ENCODE measurements at places on chromosomes 6 and 20.

DNA sequence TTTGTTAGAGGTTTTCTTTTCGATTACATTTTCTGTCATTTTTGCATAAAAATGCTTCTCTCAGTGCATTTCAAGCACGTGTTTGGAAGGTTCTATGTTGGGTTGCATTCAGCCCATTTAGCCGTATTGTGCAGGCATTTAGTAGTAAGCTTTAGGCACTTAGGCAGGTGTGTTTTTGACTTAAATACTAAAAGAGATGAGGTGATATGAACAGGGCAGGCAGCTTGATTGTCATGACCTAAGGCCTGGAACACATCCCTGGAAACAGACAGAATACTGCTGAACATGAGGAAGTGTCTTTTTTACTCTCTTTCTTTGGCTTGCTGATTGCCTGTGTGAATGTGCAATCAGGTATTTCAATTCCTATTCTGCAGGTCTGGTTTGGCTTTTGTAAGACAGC is 610.5 kb upstream of the MAN1A1 start:
- DNase-seq: no peak

DNA sequence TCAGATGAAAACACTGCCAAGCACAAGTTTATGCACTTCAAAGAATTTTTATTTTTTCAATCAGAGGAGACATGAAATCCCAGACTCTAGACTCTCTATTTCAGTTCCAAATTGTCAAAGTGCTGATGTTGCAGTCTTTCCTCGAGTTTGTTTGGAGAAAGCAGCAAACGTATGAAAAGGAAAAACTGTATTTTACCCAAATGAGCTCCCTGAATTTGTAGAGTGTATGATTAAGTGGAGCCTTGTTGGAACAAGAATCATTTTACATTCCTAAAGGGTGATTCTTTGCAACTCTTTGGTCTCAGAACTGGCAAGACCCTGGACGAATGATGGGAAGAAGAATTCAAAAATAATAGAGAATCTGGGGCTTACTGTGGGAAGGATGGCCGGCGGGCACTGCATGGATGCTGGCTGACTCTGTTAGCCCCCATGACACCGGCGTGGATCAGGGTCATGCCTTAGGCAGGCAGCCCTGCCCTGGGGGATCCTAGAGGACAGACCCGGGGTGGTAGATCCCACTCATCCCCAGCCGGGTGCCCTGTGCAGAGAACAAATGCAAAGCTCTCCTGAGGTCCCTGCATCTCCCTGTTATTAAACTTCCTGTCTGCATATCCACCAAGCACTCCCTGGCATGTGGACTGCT is 207.4 kb downstream of the FNDC1 start:
- no peak for DNase-seq

- no peak for DNase-seq
Measured at GRCh38 chr6:111032484-111033140, 50.8 kb downstream of the RPF2 start.

GRCh38 chr6:23940466-23940865 is 185.5 kb upstream of the NRSN1 start:
- DNase-seq: no peak

- no peak for DNase-seq
Measured at GRCh38 chr6:98633886-98634285, 200.5 kb upstream of the POU3F2 start.

- no peak for DNase-seq
Measured at GRCh38 chr6:25181350-25181724, 97.8 kb upstream of the CARMIL1 start.

DNA sequence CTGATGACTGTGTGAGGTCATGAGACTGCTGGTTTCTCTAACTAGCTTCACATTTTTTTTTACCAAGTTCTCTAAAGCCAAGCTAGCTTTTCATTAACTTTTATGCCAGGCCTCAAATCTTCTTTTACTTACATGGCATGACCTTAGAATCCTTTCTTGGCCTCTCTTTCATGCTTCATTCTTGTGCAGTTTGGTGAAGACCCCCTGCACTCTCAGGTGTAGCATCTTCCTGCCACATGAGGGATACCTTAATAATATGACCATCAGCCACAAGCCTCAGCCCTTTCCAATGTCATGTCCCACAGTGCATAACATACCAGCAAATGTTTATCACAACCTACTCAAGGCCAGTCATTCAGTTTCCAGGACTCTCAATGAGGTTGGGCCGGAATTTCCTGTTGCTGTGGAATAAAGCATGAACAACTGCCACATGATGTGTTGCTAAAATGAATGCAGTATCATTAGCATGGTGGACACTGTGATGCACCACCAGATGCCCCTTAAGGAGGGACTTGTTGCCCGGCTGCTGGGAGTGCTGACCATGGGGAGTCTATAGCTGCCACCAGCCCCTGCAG is 72.2 kb downstream of the RIN2 start:
- DNase-seq: no peak

DNA sequence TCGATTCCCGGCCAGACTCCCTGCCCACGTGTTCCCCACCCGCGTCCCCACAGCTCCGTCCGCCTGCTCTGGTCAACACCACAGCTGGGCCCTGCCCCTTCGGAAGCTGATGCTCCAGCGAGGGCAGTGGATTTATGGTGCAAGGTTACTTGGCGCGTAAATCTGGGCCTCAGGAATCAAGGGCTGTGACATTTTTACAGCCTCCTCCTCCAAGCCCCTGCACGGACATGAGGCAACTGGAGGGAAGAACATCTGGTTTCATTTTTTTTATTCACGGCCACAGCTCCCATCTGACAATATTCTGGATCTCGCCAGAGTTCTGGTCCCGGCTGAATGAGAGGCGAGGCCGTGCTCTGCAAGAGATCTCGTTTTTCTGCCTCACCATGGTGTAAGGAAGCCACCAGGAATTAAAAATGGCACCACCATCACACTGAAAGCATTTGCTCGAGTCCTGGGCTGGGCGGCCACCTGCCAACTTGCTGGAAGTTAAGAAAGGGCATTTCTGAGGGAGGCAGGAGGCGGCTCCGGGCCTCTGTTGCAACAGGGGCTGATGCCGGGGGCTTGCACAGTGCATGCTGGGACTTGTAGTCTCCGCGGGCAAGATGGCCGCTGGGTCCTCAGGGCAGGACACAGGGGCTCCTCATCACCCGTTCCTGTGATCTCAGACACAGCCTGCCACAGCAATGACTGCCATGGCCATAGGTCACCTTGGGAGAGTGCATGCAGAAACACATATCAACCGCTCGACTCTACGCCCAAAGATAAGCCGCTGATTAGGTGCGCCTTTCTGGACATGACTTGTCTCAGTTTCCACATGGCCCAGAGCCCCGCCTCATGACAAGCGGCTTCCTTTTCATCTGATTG is 148.5 kb downstream of the LY86 start:
- DNase-seq: no peak

DNA sequence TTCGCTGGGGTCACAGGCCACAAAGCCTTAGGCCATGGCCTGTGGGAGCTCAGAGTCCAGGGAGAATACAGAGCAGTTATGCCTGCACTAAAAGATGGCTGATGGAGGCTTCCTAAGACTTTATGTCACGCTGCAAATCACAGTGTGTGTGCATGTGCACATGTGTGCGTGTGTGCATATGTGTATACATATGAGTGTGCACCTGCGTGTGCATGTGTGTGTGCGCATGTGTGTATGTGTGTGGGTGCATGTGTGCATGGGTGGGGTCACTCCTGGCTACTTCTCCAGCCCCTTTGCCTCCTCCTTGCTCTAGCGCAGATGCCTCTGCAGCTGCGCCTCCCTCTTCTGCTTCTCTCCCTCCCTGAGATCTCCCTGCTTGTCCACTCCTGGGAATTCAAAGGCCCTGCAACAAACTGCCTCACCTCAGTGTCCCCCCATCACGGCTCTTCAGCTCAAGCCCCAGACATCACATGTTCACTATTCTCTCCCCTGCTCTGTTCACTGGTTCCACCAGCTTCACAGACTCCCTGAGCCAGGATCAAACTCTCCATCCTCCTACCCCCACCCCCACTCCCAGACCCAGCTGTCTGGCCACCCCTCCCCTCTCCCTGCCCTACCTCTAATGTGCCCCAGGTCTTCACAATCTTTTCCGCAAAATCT is 84.4 kb upstream of the NNAT start:
- DNase-seq: no peak

DNA sequence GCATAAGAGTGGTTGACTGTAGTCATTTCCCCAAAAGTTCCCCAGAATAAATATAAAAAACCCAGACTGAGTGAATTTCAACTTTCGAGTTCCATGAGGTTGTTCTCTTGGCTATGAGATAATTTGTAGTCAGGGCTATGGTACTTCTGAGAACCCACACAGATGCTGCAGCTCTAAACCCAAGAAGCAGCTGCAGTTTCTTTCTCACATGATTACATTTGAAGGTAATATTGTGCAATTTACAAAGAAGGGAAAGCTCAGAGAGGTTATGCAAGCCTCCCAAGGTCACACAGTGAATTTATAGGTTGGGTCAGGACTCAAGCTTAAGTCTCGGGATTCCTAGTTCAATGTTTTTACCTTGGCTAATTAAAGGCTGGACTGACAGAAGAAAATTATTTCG is 29.7 kb upstream of the CD93 start:
- no peak for DNase-seq

DNA sequence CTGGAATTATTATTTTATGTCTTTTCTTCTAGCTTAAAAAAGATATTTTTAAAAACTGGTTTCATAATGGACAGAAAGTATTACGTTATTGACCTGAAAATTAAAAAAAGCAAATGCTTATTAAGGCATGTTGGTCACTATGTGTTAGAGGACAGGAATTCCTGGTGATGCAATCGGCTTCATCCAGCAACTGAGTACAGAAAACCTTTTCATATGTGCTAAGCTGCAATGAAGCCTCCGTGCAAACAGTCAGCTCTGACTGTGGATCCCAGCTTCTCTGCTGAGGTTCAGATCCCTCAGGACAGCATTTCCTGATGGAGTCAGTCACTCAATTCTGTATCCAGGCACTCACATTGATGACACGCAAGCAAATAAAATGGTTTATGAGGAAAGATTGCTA is 22.7 kb upstream of the BMP2 start:
- no peak for DNase-seq

- DNase-seq: no peak
Measured at GRCh38 chr20:15342991-15343523, 1005.6 kb upstream of the FLRT3 start.

DNA sequence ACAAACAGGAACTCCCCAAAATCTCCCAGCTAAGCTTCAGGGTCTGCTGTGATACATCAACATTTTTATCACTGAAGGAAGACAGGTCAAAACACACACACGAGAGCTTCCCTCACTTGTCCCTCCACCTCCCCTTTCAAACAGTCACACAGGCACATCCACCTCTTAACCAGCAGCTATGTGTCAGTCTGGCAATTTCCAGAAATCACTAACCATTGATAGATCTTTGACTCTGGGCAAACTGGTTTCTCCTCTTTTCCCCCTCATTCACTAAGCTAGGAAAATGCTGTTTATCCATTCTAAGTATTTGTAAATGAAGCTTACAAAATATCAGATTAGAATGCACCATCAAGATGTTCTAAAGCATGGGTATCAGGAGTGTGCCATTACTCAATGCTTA is 87.8 kb downstream of the DCDC2 start:
- DNase-seq: no peak

All from posterior cingulate gyrus (tissue), 11 donors.